ENCODE measurements at places on chromosomes 12 and 14.

DNA sequence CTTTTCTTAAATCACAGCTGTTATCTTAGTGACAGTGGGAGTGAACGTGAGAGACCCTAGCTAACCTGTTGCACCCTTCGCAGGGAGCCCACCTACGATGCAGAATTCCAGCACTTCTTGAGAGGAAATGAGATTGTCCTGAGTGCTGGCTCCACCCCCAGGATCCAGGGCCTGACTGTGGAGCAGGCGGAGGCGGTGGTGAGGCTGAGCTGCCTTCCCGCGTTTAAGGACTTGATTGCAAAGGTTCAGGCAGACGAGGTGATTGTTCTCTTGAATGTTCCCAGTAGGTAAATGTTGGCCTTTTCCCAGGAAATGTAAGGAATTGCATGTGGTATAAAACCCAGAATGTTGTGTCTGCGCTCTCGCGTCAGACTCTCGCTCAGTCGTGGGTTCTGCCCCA lies 46.7 kb downstream of the HSP90AA1 start:
- DNase-seq: no peak

GRCh38 chr12:107025671-107026070 lies 38.7 kb upstream of the MTERF2 start:
- DNase-seq: no peak

GRCh38 chr12:99137124-99137855 lies 492.2 kb downstream of the APAF1 start:
- no peak for DNase-seq

DNA sequence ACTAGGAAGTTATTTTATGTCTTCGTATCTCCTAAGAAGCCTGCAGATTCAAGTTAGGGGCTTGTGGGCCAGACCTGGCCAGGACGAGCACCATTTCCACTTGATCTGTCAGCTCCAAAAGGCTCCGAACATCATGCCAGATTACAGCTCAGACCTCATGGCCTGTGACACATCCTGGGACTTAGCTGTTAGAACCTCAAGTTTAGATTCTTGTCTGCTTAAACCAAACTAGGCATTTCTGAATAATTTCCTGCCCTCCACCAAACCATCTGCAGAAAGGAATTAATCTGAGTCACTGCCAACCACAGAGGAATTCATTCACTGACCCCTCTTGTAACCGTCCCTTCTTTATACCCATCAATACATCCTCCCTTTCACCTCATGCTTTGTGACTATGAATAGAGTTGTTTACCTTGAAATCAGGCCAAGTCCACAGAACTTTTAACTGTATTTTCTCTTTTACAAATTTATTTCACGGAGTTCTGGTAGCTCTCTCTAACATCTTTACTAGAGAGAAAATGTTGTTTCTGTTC lies 120.3 kb downstream of the FBXL14 start:
- DNase-seq: peak; percentile 23

- DNase-seq: no peak
Observed at GRCh38 chr12:14803830-14804160, 325 bp downstream of the C12orf60 start.

- DNase-seq: no peak
Observed at GRCh38 chr14:104085032-104085888, at the start of gene ASPG. TSS of gene ASPG (plus strand) at chr14:104085700. CDS start at chr14:104085771, 71 bp downstream.

DNA sequence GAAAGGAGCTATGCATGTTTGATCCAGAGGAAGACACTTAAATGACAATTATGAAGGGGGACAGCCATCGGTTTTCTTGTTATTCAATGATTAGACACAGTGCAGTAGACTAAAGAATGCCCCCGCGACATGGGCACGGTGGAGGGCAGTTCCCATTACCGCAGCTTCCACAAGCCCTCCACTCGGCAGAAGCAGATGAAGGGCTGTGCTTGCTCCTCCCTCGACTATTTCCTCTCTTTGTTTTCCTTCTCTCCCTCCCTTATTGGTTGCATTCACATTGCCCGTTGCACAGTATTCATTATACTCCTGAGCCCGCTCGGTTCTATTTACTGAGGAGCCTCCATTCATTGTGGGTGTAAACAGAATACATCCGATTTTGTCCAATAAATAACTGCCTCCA lies 138.8 kb upstream of the RASSF8 start:
- DNase-seq: no peak

DNA sequence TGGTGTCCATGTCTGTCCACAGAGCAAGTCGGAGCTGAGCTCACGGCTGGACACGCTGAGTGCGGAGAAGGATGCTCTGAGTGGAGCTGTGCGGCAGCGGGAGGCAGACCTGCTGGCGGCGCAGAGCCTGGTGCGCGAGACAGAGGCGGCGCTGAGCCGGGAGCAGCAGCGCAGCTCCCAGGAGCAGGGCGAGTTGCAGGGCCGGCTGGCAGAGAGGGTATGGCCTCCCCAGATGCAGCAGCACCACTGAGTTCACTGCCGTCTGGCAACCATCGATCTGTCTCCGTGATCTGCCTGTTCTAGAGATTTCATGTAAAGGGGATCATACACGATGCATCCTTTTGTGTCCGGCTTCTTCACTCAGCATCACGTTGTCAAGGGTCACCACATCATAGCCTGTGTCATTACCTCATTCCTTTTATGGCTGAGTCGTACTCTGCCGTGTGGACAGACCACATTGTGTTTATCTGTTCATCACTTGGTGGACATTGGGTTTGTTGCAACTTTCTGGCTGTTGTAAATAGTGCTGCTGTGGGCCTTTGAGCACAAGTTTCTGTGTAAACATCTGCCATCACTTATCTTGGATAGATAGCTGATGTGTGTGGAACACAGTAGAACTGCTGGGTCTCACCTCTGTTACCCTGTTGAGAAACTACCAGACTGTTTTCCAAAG lies 21.9 kb downstream of the HIP1R start:
- DNase-seq: no peak

DNA sequence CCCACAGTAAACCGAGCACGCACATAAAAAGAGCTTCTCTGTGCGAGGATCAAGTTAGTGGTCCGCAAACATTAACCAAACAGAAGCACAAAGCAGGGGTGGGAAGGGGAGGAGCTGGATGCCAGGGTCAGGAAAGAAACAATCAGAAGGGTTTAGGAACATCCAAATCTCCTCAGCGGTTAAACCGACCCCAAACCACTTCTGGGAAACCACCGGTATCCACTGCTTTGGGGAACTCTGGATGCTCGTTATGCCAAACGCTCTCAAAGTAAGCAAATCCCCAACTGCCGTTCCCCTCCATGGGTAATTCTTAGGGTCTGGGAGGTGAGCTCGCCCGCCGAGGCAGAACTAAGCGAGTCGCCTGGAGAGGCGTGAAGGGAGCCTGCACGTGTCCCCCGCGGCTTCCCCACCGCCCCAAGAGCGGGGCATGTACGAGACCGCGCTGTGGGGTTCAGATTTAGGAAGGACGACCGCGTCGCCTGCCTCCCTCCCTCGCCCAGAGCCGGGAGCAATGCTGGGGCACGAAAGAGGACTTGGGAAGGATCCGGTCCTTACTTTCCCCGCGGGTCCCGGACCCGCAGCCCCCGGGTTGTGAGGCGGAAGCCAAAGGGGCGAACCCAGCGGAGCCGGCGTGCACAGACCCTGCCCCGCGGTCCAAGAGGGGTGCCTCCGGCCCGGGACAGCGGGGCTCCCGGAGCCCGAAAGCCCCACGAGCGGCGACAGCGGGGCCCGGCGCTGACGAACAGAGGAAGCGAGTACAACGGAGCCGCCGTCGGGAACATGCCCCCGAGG lies 711 bp downstream of the SBNO1 start:
- no peak for DNase-seq

DNA sequence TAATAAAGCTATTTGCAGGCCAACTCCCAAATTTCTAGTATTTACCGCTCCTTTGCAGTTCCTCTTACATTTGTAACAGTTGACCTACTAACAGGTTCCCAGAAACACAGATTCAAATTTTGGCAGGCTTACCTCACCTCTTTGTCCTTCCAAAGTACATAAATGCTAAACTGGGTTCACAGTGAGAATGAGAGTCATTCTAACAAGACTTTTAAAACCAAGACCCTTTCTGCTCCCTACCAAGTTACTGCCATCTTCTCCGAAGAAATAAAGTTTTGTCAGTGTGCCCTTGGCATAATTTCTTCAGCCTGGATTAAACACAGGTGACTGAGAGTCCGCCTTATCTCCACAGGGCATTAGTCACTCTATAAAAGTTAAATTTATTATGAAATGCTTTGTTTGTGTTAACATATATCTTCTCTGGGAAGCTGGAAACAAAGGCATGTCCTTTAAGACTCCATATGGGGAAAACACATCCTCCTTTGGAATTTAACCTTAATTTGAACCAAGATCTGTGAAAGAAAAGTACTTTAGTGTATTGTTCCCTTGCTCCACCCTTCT lies 28.2 kb downstream of the FOXA1 start:
- DNase-seq: no peak

DNA sequence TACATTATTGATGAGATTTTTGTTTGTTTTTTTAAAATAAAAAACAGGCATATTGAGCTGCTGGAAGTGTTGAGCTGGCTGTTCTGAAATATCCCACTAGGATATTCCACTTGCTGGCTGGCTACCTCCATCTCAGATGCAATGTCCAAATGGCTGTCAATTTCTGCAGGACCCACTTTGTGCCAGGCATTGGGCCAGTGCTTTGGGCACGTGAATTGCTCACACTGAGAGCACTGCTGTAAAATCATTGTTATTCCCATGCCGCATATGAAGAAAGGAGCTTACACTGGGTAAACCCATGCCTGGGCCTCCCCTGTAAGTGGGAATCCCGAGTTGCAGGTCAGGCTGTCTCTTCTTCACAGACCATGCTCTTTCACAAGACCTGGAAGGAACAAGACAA lies 56.7 kb downstream of the RGS6 start:
- no peak for DNase-seq

GRCh38 chr12:5796171-5796958 lies 148.7 kb downstream of the ANO2 start:
- DNase-seq: no peak

DNA sequence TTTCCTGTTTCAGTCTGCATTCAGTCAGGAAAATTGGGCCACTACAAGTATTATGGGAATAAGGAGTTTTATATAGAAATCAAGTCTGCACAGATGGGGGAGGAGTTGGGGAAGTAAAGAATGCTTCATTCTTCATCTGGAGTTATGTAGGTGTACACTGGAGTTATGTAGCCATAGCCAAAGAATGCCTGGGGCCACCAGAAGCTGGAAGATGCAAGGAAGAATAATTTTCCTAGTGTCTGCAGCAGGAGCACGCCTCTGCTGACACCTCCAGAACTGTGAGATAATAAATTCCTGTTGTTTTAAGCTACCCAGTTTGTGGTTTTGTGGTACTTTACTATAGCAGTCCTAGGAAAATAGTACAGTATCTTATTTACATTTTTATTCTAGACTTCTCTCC lies 333.4 kb downstream of the NELL2 start:
- DNase-seq: no peak

- no peak for DNase-seq
Observed at GRCh38 chr12:47754126-47754525, 4.6 kb downstream of the RAPGEF3 start.

- no peak for DNase-seq
Observed at GRCh38 chr12:27177706-27178105, 66.4 kb upstream of the STK38L start.

DNA sequence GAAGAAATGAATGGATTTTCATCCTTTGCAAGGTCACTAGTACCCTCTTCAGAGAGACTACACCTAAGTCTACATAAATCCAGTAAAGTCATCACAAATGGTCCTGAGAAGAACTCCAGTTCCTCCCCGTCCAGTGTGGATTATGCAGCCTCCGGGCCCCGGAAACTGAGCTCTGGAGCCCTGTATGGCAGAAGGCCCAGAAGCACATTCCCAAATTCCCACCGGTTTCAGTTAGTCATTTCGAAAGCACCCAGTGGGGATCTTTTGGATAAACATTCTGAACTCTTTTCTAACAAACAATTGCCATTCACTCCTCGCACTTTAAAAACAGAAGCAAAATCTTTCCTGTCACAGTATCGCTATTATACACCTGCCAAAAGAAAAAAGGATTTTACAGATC lies 40.8 kb downstream of the SPATA7 start:
- DNase-seq: no peak

- DNase-seq: no peak
Observed at GRCh38 chr12:177336-177979, 36.5 kb downstream of the SLC6A12 start.

- DNase-seq: no peak
Observed at GRCh38 chr14:87879389-87879788, 113.6 kb downstream of the GALC start.

DNA sequence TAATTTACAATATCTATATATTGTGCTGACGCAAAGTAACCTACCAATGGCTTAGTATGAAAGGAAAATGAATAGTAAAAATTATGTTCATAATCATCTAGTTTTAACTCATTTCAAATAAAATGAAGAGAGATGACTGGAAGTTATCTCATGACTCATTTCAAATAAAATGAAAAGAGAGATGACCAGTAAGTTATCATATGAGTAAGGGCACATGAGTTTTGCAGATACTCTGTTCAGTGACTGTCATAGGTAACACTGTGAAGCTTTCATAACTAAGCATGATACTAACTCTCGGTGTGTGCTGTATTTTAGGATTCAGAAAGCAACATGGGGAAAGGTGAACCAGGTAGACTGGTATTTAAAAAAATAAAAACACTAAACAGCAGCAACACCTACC lies 364.5 kb upstream of the DIO2 start:
- no peak for DNase-seq

DNA sequence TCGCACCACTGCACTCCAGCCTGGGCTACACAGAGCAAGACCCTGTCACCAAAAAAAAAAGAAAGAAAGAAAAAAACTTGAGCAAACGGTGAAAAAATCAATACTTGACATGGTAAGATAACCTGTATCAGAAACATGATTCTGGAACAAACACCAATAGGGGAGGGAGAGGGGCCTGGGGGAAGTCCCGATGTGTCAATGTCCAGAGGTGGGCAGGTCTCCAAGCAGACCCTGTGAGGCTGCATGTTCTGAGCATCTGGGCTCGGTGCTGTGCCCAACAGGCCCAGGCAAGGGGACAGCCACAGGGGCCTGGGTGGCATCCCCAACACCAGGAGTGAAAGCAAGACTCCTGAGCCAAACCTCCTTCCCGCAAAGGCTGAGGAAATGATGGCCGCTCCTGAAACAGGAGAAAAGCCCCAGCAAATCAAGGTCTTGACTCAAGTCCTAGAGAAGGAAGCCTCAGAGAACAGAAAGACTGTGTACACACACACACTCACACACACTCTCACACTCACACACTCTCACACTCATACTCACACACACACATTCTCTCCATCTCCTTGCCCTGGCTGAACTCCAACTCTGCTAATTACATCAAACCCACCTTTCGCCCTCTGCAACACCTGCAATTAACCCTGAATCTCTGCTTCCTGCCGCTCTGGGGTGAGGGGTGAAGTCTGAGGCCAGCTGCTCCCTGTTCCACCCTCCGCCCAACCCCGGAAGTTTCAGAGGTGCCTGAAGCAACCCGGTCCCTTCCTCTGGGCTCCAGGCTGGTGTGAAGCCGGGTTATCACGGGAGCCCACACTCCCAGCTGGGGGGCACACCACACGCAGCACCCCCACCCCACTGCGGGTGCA lies 20.4 kb downstream of the CCDC88C start:
- peak; percentile 53 for DNase-seq
